ENCODE measurements at places on chromosomes 6 and 20.

DNA sequence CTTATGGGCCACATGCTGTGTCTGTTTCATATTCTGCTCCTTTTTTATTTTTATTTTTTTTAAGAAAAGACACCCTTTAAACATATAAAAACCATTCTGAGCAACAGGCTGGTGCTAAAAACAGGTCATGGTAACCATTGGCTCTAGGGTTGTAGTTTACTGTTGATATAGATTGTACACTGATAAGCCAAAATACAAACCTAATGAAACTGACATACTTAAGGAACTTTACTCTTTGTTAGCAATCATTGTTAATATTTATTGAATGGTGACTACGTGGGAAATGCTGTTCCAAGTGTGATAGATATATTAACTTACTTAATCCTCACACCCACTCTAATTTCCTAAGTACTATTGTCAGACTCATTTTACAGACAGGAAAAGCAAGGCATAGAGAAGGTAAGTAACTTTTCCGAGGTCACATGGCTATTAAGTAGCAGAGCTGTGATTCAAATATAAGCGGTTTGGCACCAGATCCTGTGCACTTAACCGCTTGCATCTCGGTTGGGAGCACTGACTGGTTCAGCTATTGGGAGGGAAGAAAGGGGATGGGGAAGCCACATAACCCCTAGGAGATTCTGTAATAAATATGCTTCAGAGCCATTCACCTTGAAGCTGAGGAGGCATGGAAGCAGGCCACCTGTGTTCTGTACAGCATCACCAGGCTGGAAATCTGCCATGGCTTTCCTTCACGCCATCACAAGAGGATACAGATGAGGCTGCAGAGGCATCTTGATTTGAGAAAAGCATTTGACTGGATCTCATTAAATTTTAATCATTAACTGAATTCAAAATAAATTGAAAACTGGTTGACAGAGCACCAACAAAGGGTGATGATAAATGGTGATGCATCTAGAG, 4.9 kb downstream of the TRAF3IP2 start:
- no peak overlapping the region for H3K27ac ChIP-seq
- peak overlapping the region; percentile 18 for H3K4me3 ChIP-seq
- DNase-seq: no peak
- peaks cover 17% of the 10 kb centered on the region for H3K4me1 ChIP-seq

DNA sequence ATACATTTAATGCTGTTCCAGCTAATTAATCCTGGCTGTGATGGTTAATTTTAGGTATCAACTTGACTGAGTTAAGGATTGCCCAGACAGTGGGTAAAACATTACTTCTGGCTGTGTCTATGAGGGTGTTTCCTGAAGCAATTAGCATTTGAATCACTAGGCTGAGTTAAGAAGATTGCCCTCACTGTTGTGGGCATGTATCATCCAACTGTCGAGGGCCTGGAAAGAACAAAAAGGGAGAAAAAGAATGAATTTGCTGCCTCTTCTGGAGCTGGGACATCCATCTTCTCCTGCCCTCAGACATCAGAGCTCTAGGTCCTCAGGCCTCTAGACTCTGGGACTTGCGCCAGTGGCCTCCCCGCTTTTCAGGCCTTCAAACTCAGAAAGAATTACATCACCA, 34.3 kb downstream of the SDHAF4 start:
- H3K27me3 ChIP-seq: no peaks in the 10 kb centered on the region
- DNase-seq: no peak
- no peaks in the 10 kb centered on the region for H3K36me3 ChIP-seq
- no peak overlapping the region for H3K27ac ChIP-seq
- H3K4me1 ChIP-seq: no peaks in the 10 kb centered on the region

GRCh38 chr6:40482532-40482931, 104.6 kb downstream of the LRFN2 start:
- no peaks in the 10 kb centered on the region for H3K4me1 ChIP-seq
- peaks cover 68% of the 10 kb centered on the region for H3K27me3 ChIP-seq
- H3K36me3 ChIP-seq: no peaks in the 10 kb centered on the region

GRCh38 chr20:41392871-41393704, 26.5 kb upstream of the EMILIN3 start:
- DNase-seq: no peak
- H3K4me1 ChIP-seq: no peaks in the 10 kb centered on the region
- H3K36me3 ChIP-seq: no peaks in the 10 kb centered on the region

DNA sequence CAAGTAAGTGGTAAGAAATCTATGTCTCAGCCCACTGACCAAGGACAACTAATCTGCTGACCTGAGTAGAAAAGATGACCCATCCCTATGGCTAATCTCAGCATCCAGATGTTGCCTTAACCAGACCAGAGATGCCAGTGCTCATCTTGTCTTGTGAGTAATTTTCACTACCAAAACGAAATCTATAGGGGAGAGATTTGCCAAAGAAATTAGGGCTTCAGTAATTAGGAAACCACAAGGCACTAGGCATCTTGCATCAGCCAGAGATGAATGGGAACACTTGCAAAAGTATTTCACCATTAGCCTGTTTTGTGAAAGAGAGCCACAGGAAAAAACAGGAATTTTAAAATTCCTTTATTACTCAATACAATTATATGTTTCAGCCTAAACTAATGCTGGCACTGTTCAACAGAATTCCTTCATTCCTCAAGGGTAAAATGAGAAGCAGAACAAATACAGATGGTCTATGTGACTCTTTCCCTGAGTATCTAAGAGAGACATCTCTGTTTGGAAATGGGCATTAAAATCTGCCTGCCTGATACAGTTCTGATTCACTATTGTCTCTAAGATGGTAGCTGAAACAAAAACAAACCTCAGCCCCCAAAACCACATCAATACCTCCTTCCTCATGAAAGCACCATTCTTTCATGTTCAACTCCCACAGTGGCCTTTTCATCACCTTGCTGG, 87.8 kb downstream of the GMDS start:
- no peak overlapping the region for H3K4me3 ChIP-seq
- H3K27ac ChIP-seq: peak overlapping the region; percentile 32
- peak; percentile 9 for DNase-seq

DNA sequence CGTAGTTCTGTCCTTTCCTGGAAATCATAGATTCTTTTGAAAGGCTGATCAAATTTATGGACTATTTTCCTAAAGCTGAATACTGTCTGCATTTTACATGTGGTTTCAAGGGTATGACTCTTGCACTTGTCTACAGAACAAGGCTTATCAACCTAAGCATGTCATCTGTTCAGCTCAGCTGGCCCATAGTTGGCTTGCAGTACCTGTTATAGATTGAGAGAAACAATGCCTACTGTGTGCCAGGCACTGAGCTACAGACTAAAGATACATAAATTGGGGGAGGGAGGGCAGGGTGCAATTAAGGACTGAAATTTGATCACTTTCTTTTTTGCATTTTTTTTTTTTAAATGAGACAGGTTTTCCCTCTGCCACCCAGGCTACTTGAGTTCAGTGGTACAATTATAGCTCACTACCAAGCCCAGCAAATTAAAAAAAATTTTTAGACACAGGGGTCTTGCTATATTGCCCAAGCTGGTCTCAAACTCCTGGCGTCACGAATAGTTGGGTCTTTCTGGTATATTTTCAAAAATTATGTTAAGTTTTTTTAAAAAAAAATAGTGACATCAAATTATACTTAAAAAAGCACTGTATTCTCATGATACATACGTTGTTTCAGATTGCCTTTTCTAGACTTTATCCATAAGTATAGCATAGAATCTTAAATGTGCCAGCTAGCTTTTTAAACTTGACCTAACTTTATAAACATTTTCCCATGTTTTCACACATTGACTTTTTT, 52.2 kb downstream of the RREB1 start:
- H3K36me3 ChIP-seq: peaks cover under 1% of the 10 kb centered on the region
- H3K4me1 ChIP-seq: peaks cover 29% of the 10 kb centered on the region
- DNase-seq: no peak
- no peaks in the 10 kb centered on the region for H3K27me3 ChIP-seq

All from mesenchymal stem cell (in vitro differentiated cells and primary cell).